ENCODE measurements at places on chromosomes 5 and 9. TPM values are rescaled to one million over a fixed set of nuclear protein-coding genes. Genes with fewer than 3 reads are reported as not detected.

GRCh38 chr5:170206216-170206615 is 26.6 kb upstream of the C5orf58 start:
- H3K27me3 ChIP-seq: no peaks in the 10 kb centered on the region
- DNase-seq: no peak
- H3K27ac ChIP-seq: no peak overlapping the region
- no peaks in the 10 kb centered on the region for H3K4me1 ChIP-seq
- H3K4me3 ChIP-seq: no peak overlapping the region

DNA sequence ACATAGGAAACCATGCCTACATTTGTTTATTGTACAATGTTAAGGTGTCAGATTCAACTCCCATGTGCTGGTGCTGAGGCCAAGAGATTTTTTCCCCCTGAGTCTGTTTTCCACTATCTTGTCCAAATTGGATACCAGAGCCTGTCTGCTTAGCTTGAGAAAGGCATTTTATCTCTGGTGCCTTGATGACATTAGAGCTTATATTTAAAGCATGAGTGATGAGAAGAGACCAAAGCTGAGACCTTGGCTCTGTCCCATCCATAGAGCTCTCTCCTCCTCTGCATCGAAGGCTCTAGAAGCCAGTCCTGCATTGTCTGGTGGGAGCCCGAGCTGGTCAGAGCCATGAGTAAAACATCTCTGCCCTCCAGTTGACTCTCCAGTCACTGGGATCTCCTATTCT is 10.4 kb upstream of the PPP2CA start:
- H3K4me1 ChIP-seq: no peaks in the 10 kb centered on the region
- DNase-seq: no peak
- H3K27ac ChIP-seq: no peak overlapping the region
- H3K4me3 ChIP-seq: no peak overlapping the region
- no peaks in the 10 kb centered on the region for H3K36me3 ChIP-seq

GFI1B gene
- 2.8 TPM for total RNA-seq

DNA sequence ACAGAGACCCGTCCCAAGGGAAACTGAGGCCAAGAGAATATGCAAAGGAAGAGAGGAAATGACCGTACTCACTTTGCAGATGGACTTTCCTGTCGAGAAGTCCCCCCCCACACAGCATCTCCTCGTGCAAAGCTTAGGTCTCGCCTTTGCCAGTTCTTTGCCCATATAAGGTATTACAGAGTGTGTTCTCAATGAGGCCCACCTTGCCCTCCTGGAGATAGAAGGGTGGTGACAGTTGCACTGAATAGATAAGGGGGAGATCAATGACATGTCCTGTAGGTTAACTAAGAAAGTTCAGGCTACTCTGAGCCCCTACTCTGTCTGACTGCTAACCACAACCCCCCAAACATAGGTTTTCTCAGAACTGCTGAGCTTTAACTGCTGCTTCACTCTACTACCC is 68.2 kb upstream of the SPTLC1 start:
- no peaks in the 10 kb centered on the region for H3K4me1 ChIP-seq
- no peak for DNase-seq
- H3K36me3 ChIP-seq: no peaks in the 10 kb centered on the region
- no peak overlapping the region for H3K27ac ChIP-seq

- H3K27ac ChIP-seq: no peak overlapping the region
- H3K4me1 ChIP-seq: peaks cover 67% of the 10 kb centered on the region
- H3K4me3 ChIP-seq: no peak overlapping the region
- no peaks in the 10 kb centered on the region for H3K27me3 ChIP-seq
- no peak for DNase-seq
- H3K36me3 ChIP-seq: no peaks in the 10 kb centered on the region
Measured at GRCh38 chr5:119335261-119335677, 20.6 kb upstream of the TNFAIP8 start.

DNA sequence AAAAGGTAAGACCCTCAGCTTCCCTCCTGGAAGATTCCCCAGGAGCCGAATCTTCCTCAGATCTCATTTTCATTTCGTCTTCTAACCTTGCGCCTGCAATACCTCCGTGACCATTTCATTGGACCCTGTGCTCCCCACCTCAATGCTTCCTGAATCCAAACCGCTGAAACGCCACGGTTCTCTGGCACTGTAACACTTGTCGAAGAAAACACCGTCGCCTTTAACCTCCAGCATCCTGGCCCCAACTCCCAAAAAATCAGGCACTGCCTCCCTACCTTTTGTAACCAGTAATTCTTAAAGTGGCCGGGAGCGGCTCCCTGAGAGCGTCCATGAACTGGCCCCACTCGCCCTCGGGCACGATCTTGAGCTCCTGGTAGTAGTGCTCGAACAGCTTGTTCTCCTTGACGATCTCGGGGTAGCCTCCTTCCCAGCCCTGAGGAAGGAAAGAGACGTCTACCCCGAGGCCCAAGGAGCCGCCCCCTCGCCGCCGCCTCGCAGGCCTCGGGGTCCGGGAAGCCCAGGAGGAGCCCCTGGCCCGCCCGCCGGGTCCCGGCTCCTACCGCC is 438 bp downstream of the NSUN2 start:
- H3K4me3 ChIP-seq: peak overlapping the region; percentile 87
- H3K4me1 ChIP-seq: peaks cover 24% of the 10 kb centered on the region
- H3K27me3 ChIP-seq: no peaks in the 10 kb centered on the region
- DNase-seq: no peak

DNA sequence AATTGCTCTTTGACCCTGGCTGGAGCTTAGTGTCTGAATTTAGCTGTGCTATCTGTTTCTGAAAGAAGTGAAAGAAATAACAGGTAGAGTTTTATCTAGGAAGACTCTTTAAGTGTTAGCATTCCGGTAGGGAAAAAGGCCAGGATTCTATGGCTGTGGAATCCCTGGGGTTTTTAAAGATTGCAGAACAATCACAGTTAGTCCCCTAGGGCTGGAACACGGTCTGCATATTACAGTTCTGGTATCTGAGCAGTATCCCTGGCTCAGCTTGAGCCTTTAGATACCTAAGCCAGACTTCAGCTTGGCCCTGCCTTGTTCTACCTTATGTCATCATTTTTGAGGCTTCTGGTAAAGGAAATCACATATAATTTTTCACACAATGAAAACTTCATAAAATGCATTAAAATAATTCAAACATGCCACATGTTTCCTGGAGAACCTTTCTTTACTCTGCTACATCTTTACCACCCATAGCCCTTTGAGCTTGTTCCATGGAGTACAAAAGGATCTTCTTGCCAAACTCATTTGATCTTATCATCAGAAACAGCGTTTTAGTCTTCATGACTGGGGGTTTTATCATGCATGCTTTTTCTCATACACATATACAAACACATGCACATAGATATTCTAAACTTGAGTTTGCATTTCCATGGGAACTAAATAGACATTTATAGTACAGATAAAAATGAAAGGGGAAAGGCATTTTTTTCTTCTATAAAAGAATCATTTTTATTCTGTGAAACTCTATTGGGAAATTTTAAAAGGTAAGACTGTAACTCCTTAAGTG is 410.8 kb downstream of the CETN3 start:
- H3K27ac ChIP-seq: no peak overlapping the region
- H3K4me3 ChIP-seq: no peak overlapping the region
- no peaks in the 10 kb centered on the region for H3K4me1 ChIP-seq
- no peaks in the 10 kb centered on the region for H3K27me3 ChIP-seq

DNA sequence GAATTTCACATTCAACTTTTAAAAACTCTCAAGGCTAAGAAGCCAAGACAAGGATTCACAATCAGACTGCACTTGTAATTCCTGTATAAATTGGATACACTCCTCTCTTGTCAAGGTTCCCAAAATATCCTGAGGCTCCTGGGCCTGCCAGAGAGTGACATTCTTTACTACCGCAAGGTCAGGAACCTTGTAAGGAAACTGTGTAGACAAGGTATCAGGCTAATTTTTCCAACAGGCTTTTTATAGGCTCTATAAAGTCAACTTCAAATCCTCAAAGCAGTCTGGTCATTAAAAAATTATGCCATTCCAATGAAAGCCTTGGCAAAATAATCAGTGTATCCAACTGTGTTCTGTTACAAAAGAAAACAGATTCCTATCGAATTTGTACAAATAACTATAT is 15.5 kb upstream of the PAIP1 start:
- DNase-seq: no peak
- H3K4me3 ChIP-seq: no peak overlapping the region
- no peaks in the 10 kb centered on the region for H3K27me3 ChIP-seq
- no peak overlapping the region for H3K27ac ChIP-seq
- no peaks in the 10 kb centered on the region for H3K4me1 ChIP-seq

ANKRA2 gene
- total RNA-seq: 37.4 TPM

DNA sequence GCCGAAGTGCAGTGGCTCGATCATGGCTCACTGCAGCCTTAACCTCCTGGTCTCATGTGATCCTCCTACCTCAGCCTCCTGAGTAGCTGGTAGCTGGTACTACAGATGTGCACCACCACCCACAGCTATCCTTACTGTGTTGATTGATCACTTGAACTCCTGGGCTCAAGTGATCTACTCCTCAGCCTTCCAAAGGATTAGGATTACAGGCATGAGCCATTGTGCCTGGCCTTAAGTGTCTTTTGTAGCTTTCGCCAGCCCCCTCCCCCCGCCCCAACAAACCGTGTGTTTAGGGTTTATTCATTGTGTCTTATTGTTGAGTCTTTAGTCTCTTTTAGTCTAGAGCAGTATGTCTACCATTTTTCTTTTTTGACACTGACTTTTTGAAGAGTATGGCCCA is 33.1 kb downstream of the SPIN1 start:
- no peak overlapping the region for H3K4me3 ChIP-seq
- DNase-seq: no peak
- H3K27me3 ChIP-seq: no peaks in the 10 kb centered on the region
- H3K36me3 ChIP-seq: peaks cover 9% of the 10 kb centered on the region
- H3K27ac ChIP-seq: no peak overlapping the region
- H3K4me1 ChIP-seq: peaks cover 3% of the 10 kb centered on the region

NKD2 gene
- total RNA-seq: not detected

DNA sequence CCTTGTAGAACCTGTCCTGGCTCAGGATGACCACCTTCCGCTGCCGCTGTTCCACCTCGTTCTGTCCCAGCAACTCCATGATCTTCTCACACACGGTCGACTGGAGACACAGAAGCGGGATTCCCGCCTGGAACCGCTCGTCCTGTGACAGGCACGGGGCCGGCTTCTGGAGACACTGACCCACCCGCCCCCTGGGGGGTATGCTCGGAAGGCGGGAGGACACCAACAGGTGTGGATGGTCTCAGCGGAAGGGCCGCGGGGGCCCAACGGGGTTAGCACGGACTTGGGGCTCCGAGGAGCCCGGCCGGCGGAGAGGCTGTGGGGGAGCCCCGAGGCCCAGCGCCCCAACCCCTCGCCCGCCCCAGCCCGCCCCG is 530 bp downstream of the UCK1 start:
- no peaks in the 10 kb centered on the region for H3K27me3 ChIP-seq
- H3K27ac ChIP-seq: no peak overlapping the region
- H3K4me3 ChIP-seq: peak overlapping the region; percentile 42

IL13 gene
- 0.80 TPM for total RNA-seq

DNA sequence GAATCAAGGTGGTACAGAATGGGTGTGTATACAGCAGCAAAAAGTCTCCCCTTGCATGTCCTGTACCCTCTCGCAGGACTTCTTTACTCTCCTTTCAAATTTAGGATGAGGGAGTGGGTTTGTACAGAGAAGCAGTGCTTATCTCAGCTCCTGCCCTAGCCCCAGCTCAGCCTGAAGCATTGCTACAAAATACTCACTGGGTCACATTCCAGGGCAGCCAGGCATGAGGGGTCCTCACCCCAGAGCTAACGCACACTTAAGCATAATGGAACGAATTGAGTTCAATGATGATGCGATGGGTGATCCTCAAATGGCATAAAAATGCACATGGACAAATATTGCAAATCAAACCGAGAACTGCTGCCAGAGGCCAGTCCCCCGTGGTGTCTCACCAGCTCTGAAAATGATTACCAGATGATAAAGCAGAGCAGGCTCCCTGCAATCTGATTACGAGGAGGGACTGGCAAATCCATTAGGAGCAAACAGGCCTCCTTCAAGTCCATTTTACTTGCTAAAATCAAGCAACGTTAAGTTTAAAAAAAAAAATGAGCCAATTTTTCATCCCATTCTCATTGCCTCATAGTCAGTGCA is 231.6 kb upstream of the TAS2R1 start:
- H3K4me3 ChIP-seq: no peak overlapping the region
- H3K27me3 ChIP-seq: no peaks in the 10 kb centered on the region
- no peak overlapping the region for H3K27ac ChIP-seq
- H3K4me1 ChIP-seq: no peaks in the 10 kb centered on the region
- no peaks in the 10 kb centered on the region for H3K36me3 ChIP-seq

DNA sequence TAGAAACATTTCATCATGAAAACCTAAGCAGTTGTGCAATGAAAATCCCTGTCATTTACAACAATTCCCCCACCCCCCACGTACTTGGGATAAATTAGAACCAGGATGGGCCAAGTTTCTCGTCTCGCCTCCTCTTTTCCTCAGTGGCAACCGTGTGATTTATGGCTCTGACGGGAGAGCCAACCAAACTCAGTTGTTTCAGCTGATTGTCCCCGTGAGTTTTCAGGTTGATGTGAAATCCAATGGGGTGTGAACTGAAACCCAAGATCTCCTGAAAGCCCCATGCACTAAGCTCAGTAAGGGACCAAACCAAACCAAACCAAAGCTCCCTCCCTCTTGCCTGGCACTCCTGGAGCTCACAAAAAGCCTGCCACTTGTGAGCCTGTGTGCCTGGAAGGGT is 138.7 kb upstream of the SLC24A2 start:
- no peaks in the 10 kb centered on the region for H3K27me3 ChIP-seq
- H3K36me3 ChIP-seq: no peaks in the 10 kb centered on the region
- H3K4me3 ChIP-seq: no peak overlapping the region
- no peak for DNase-seq
- H3K27ac ChIP-seq: no peak overlapping the region

ADRB2 gene
- total RNA-seq: 78.9 TPM

GRCh38 chr5:115351356-115352195 is 55.1 kb upstream of the CCDC112 start:
- no peak overlapping the region for H3K4me3 ChIP-seq
- no peak overlapping the region for H3K27ac ChIP-seq
- no peak for DNase-seq
- H3K27me3 ChIP-seq: no peaks in the 10 kb centered on the region
- H3K36me3 ChIP-seq: no peaks in the 10 kb centered on the region
- H3K4me1 ChIP-seq: no peaks in the 10 kb centered on the region

- no peaks in the 10 kb centered on the region for H3K27me3 ChIP-seq
- H3K4me1 ChIP-seq: no peaks in the 10 kb centered on the region
- no peak overlapping the region for H3K4me3 ChIP-seq
- peaks cover 3% of the 10 kb centered on the region for H3K36me3 ChIP-seq
- no peak for DNase-seq
- H3K27ac ChIP-seq: no peak overlapping the region
Measured at GRCh38 chr5:113523168-113523567, 9.7 kb downstream of the YTHDC2 start.

DNA sequence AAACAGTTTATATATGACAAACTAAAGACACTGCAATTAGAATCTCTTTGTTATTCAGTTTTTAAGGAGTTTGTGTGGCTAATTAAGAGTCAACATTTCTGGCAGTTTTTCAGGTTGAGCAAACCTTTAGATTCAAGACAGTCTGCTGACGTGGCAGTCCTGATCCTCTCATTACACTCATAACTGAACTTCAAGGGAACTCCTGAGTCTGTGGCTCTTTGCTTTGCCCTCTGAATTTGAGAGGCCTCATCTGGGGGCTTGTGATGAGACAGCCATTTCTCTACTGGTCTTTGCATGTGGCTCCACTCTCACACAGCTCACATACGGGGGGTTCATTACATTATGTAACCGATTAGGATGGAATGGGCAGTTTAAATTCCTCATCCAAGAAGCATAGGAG is 182.9 kb upstream of the MEF2C start:
- H3K4me3 ChIP-seq: no peak overlapping the region
- H3K27ac ChIP-seq: no peak overlapping the region
- no peaks in the 10 kb centered on the region for H3K4me1 ChIP-seq
- H3K36me3 ChIP-seq: no peaks in the 10 kb centered on the region

EIF4EBP3 gene
- total RNA-seq: 9.4 TPM

GRCh38 chr9:2729721-2730120 is 12.4 kb downstream of the KCNV2 start:
- H3K4me1 ChIP-seq: peaks cover 3% of the 10 kb centered on the region
- H3K4me3 ChIP-seq: no peak overlapping the region
- DNase-seq: no peak
- H3K27ac ChIP-seq: no peak overlapping the region
- no peaks in the 10 kb centered on the region for H3K27me3 ChIP-seq

PHF24 gene
- not detected for total RNA-seq
